Activated naive CD8-positive, alpha-beta T cell treated with anti-CD3 and anti-CD28 coated beads for 36 hours (primary cell): ENCODE measurements at places on chromosomes 12 and 14.

DNA sequence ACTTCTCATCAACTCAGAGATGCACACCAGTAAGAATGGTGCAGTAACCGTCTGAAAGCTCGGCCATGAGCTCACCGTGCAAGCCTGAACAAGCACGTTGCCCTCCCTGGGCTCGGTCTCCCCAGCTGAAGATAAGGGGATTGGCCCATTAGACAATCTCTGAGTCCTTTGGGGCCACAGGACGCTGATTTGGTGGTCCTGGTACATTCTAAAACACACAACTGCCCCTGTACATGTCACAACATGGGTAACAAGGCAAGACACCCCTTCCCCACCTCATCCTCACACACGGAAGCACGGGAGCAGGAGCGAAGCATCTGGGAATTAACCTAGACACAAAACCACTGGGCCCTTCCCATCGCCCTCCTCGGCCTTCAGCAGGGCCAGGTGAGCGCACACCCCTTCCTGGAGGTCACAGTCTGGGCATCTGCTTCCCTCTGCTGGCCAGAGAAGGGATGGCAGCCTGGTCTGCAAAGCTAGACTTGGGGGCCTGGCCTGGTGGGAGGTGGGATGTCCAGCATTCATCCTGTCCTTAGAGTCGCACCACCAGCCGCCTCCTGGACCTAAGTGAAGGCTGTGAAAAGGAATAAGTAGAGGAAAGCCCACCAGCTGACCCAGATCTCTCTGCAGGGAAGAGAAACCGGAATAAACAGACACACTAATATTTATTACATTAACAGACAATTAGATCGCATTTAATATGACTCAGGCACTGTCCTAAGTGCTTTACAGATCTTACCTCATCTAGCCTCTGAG is 18.9 kb upstream of the SMUG1 start:
- peak; percentile 77 for DNase-seq

GRCh38 chr12:62642486-62642885 is 175.9 kb downstream of the MON2 start:
- no peak for DNase-seq

- DNase-seq = peak; percentile 55
Measured at GRCh38 chr14:61477712-61478462, 156.5 kb downstream of the PRKCH start.

DNA sequence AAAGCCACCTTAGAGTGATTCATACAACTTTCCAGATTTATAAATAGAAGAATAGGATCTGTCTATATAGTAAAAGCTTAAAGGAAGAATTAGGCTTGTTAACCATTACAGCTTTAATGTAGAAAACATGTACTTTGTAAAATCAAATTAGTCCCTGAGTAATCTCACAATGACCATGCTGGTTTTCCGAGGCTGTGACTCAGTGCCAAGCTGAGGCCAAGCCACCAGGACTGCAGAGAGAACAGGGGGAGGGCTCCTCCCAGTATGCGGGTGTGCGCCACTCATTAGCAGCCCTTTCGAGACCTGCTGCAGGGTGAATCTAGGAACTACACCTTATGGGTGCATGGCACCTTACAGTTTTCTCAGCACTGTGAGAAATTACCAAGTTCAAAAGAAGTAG is 167.0 kb downstream of the EFCAB11 start:
- no peak for DNase-seq

DNA sequence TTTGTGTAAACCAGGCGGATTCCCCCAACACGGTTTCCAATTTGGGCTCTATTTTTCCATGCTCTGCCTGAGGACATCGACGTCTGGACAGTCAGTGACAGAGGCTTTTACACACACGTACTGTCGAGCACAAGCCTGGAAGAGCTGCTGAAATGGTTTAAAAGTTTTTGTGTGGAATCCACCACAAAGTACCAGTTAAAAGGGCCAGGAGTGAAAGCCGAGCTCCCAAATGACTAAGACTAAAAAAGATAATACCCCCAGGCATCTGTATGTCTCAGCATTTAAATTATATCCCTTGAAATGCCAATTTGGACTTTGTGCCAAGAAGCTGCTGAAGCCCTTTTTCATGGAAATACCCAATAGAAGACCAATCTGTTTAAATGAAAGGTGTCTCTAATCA is 173.2 kb downstream of the EGLN3 start:
- DNase-seq = no peak

DNA sequence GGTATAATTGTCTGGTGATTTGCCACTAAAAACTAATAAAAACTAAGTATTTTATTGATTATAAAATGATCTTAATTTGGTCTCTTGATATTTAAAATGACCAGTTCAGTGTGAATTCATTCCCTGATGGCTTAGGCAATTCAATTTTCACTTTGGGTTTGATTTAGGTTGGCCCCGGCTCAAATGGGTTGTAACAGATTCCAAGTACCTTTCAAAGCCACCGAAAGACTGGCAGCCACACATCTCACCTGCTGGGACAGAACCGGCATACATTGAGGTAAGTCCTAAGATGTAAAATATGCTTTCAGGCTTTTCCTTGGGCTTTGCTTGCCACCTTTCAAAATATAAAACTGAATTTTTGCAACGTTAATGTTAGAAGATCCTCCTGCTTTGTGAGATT is 77.5 kb upstream of the ATF1 start:
- DNase-seq = no peak

DNA sequence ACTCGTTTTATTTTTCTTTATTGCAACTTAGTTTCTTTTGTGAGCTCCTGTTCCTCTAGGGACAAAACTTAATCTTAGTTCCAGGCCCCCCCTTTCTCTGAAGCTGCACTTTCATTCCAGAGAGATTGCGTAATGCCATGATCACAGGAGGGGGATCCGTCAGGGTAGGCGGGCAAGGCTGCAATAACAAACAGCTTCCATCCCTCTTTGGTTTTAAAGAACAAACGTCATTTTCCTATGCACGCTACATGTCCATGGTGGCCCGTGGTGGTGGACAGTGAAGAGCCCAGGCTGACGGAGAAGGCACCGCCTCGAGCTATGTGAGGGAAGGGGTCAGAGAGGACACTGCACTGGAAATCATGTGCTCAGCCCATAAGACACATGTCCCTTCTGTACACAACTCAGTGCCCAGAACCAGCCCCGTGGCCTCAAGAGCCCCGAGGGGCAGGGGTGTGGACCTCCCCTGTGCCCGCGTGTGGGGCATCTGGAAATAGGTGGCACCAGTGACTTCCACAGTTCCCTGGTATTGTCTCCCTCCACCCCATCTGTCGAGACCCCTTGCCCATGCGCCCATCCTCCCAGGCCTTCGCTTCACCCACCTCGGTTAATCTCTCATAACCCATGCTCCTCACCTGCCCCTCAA is 161.4 kb downstream of the ADGRD1 start:
- no peak for DNase-seq

DNA sequence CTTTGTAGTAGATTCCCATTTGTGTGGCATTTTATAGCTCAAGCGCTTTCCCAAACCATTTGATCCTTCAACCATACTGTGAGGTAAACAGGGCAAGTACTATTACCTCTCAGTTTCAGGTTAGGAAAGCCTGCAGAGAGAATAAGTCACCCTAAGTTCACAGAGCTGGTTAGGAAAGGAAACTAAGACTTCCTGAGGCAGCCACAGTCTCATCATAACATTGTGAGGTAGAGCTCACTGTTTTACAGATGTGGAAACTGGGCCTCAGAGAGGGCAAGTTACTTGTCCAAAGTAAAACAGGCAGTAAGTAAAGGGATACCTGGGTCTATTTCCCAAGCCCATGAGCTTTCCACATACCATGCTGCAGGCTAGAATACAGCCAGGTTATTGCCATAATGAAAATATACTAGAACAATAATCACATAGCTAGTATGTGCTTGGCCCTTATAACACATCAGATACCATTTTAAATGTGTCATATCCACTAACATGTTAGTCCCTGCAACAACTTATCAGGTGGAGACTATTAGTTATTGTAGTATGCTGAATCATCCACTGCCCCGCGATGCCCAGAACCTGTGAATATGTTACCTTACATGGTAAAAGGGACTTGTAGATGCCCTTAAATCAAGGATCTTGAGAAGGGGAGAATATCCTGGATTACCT is 150.9 kb upstream of the GRIP1 start:
- DNase-seq = peak; percentile 9

- DNase-seq = no peak
Measured at GRCh38 chr12:76666290-76666835, 97.6 kb upstream of the ZDHHC17 start.

DNA sequence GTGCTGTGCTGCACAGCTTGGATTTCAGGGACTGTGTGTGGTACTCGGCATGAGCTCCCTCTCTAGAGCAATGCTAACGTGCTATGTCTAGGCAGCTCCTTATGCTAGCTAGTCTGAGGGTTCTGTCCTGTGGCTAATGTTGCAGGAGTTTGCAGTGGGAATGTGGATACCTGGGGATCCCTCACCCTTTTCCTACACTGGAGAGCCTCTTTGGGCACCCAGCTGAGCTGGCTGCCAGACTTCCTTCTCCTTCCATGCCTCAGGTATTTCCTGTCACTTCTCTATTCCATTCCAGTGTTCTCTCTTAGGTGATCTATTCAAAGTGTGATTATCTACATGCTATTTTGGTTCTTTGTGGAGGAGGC is 64.9 kb downstream of the FBXO33 start:
- no peak for DNase-seq

DNA sequence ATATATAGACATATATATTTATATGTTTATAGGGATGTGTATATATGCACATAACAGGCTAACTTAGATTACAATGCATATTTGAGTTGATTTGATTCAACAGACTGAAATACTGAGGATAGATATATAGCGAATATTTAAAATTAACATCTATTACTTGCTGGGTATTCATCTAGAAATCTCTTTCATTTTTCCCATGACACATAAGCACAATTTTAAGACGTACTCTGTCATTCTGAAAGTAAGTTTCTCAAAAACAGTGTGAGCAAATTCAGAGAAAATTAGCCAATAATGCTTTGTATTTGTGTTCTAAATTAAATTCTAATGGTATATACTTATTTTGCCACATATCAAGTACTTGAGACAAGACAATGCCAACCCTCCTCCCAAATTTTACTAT is 907.5 kb upstream of the MDGA2 start:
- no peak for DNase-seq

- no peak for DNase-seq
Measured at GRCh38 chr12:13270817-13271216, 74.3 kb downstream of the EMP1 start.

- DNase-seq = no peak
Measured at GRCh38 chr12:12620730-12621315, 9.1 kb downstream of the CREBL2 start.

DNA sequence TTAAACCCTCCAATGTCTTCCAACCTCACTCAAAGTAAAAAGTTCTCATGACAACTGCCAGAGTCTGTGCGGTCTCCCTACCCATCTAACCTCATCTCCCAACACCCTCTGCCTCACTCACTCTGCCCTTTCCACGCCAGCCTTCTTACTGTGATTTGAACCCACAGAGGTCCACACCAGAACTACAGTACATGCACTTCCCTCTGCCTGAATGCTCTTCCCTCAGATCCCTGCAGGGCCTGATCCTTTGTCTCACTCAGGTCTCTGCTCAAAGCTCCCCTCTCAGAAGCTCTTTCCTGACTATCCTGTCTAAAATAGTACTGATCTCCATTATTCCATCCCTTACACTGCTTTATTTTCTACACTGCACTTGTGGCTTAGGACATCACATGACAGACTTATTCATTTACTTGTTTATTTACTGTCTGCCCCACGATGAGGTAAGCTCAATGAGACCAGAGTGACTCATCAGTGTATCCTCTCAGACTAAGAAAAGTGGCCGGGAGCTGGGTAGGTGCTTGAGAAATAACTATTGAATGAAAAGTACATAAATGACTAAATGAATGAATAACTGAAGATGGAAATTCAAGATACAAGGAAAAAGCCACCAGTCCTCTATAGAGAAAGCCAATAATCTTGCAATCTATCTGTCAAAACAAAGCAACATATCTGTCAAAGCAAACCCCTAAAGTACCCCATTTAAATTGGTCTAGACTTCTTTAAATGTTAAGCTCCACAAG is 17.1 kb downstream of the POMT2 start:
- no peak for DNase-seq

GRCh38 chr12:19783547-19784444 is 344.5 kb downstream of the AEBP2 start:
- DNase-seq = no peak

DNA sequence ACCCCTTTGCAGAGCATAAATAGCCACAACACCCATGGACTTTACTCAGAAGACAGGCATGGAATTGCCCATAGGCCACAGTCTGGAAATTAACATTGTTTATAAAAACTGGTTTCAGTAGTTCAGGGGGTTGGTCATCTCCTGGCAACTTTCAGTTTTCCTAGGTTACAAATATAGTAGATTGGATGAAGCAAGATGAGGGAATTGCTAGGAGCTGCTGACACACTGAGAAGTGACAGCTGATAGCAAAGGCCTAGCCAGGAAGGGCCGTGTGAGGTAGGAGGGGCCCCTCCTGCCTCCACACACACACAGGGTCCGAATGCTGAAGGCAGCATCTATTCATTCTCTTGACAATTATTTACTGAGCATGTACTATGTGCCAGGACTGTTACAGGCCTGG is 8.3 kb downstream of the GALNT16 start:
- no peak for DNase-seq

DNA sequence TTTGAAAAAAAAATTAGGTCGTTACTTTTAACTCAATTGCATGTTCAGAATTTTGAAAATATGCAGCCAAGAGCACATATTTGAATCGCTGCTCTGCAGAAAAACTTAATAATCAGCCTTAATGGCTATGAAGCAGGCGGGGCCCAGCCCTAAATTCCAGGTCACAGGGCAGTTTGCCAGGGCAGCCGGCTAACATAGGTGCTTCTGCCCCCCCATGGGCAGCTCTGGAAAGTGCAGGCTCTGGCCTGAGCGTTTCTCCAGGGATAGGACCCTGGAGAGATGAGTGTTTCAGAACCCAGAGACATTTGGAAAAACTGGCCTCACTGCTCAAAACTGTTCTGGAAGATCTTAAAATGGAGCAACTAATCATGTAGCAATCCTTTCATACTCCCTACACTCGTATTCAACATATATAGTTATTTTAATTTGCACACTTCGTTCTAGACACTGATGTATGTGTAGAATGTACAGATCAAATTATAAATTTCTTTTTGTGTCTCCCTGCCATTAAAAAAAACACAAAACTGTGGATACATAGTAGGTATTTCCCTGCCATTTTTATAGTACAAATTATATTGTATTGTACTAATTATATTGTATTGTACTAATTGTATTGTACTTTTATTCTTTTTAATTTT is 26.0 kb upstream of the PTGR2 start:
- DNase-seq = peak; percentile 78

GRCh38 chr14:100715332-100715731 is 11.4 kb upstream of the DLK1 start:
- no peak for DNase-seq
